ENCODE measurements at places on chromosomes 5 and 9. TPM values are rescaled to one million over a fixed set of nuclear protein-coding genes. Genes with fewer than 3 reads are reported as not detected.
A peak's percentile ranks its signal among the peaks of the same experiment; 100 is the strongest.

GRCh38 chr9:101409079-101409477, 10.4 kb downstream of the ZNF189 start:
- H3K27ac ChIP-seq, result no peak overlapping the region
- H3K36me3 ChIP-seq, result peaks cover 82% of the 10 kb centered on the region
- H3K27me3 ChIP-seq, result no peaks in the 10 kb centered on the region
- no peaks in the 10 kb centered on the region for H3K4me1 ChIP-seq
- no peak overlapping the region for H3K4me3 ChIP-seq
- DNase-seq, result no peak

HNRNPK gene
- total RNA-seq, result 790 TPM

SHISAL2B gene
- 5.0 TPM for total RNA-seq

- H3K27ac ChIP-seq, result no peak overlapping the region
- H3K27me3 ChIP-seq, result no peaks in the 10 kb centered on the region
- H3K4me1 ChIP-seq, result no peaks in the 10 kb centered on the region
- no peak overlapping the region for H3K4me3 ChIP-seq
- H3K36me3 ChIP-seq, result no peaks in the 10 kb centered on the region
These were observed 131.1 kb upstream of the ZNF462 start for GRCh38 chr9:106731910-106732309.

DNA sequence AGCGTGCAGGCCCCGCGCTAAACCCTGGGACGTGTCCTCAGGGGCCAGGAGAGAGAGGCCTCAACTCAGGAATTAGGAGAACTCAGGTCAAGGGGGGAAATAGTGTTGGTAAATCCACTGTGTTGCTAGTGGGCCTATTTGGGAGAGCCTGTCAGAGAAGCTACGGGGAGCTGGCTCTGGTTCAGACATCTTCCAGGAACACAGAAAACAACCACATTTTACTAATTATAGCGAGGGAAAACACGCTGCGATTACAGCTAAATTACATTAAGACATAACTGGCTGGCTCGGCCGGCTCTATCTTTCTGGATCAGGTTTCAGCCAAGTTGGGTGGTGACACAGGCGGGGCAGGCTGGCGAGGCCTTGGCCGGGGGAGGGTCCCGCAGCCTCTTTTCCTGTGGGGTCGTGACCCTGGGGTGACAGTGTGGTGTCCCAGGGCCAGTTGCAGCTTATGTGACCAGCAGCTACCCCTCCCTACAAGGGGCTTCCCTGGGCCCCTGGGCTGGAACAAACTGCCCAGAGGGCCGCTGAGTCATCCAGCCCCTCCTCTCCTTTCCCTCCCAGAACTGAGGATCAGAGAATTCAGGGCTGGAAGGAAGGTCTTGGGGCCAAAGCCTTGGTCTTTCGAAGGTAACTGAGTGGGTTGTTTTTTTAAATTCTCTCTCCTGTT, 75.1 kb downstream of the FGF18 start:
- H3K36me3 ChIP-seq, result no peaks in the 10 kb centered on the region
- H3K27me3 ChIP-seq, result no peaks in the 10 kb centered on the region
- H3K27ac ChIP-seq, result no peak overlapping the region

DNA sequence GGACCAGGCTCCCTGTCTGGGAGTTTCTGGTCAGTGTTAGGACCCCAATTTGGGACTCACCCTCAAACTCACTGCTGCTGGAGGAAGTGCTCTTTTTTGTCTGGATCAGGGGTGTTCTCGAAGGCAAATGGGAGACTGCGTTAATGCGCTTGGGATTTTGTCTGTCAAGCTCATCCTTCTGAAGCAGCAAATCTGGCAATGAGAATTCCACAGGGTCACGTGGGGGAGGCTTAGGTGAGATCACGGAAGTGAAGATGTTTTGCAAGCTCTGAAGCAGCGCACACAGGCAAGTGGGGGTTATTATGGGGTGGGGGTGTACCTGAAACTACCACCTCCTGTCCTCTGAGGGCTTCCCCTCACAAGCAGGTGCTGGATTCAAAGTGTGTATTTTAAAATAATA, 10.5 kb upstream of the TEX53 start:
- H3K27me3 ChIP-seq, result no peaks in the 10 kb centered on the region
- DNase-seq, result no peak
- no peak overlapping the region for H3K4me3 ChIP-seq
- no peaks in the 10 kb centered on the region for H3K36me3 ChIP-seq
- H3K27ac ChIP-seq, result no peak overlapping the region
- H3K4me1 ChIP-seq, result no peaks in the 10 kb centered on the region

DNA sequence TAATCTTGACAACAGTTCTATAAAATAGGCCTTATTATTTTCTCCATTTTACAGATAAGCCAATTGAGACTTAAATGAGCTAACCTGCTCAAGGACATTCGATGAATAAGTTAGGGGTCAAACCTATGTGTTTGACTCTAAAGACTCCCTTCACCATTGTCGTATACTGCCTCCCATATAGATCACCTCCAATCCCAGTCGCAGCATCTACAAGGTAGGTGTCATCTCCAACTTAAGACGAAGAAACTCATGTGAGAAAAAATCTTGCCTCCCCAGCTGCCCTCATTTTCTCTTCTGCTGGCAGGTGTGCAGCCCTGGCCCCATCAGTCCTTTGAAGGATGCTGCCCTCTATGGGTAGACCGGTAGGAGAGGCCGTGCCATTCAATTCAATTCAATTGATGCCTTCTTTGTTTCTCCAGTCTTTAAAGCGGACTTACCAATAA, 75.2 kb upstream of the SMARCA2 start:
- H3K27ac ChIP-seq, result no peak overlapping the region
- H3K4me1 ChIP-seq, result no peaks in the 10 kb centered on the region
- H3K36me3 ChIP-seq, result no peaks in the 10 kb centered on the region
- no peaks in the 10 kb centered on the region for H3K27me3 ChIP-seq
- peak; percentile 60 for DNase-seq

- peak; percentile 13 for DNase-seq
- no peak overlapping the region for H3K4me3 ChIP-seq
- no peaks in the 10 kb centered on the region for H3K27me3 ChIP-seq
- H3K36me3 ChIP-seq, result no peaks in the 10 kb centered on the region
- H3K4me1 ChIP-seq, result peaks cover 5% of the 10 kb centered on the region
These were observed 45.8 kb downstream of the WHRN start for GRCh38 chr9:114459464-114459863.

GPR150 gene
- total RNA-seq, result not detected

- no peaks in the 10 kb centered on the region for H3K4me1 ChIP-seq
- no peak overlapping the region for H3K27ac ChIP-seq
- peak overlapping the region; percentile 72 for H3K4me3 ChIP-seq
- H3K27me3 ChIP-seq, result no peaks in the 10 kb centered on the region
- no peaks in the 10 kb centered on the region for H3K36me3 ChIP-seq
These were observed 1.2 kb downstream of the CORO2A start for GRCh38 chr9:98191181-98191608.

DNA sequence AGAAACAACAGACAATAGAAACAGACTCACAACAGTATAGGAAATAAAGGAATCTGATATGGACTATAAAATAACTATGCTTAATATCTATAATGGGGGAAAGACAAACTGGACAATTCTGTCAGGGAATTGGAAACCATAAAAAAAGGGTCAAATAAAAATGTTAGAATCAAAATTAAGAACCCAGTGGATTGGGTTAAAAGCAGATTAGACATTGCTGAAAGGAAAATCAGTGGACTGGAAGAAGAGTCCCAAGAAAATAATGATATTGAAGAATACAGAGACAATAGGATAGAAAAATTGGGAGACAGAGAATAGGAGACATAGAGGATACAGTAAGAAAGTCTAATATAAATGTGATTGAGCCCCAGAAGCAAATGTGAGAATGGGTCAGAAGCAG, 199.2 kb downstream of the PBX3 start:
- H3K27me3 ChIP-seq, result no peaks in the 10 kb centered on the region
- no peak for DNase-seq
- H3K27ac ChIP-seq, result no peak overlapping the region

DNA sequence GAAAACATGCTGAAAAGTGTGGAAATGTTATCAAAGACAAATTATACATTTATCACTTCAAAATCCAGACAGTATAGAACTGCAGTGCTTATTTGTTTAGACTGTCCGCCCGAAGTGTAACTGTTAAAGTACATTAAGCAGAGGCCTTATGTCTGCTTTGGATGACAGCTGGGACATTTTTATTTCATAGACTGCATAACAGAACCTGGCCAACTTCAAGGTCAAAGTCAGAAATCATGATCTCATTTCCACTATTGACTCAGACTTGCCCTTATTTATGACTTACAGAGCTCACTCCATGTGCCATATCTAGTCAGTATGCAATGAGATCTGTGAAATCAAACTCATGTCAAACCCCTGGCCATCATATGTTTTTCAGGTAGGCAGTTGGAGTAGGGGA, 87.7 kb downstream of the RAB3C start:
- H3K4me1 ChIP-seq, result no peaks in the 10 kb centered on the region
- H3K4me3 ChIP-seq, result no peak overlapping the region
- H3K36me3 ChIP-seq, result no peaks in the 10 kb centered on the region
- H3K27me3 ChIP-seq, result no peaks in the 10 kb centered on the region
- DNase-seq, result no peak
- H3K27ac ChIP-seq, result no peak overlapping the region

PCDHB12 gene
- total RNA-seq, result 2.3 TPM

- no peaks in the 10 kb centered on the region for H3K27me3 ChIP-seq
- no peak overlapping the region for H3K4me3 ChIP-seq
- H3K4me1 ChIP-seq, result peaks cover 3% of the 10 kb centered on the region
- H3K36me3 ChIP-seq, result no peaks in the 10 kb centered on the region
These were observed 321.1 kb downstream of the ARRDC3 start for GRCh38 chr5:91061946-91062562.

GRCh38 chr5:72020161-72020983, 86.9 kb upstream of the MAP1B start:
- H3K27ac ChIP-seq, result no peak overlapping the region
- no peak overlapping the region for H3K4me3 ChIP-seq
- H3K27me3 ChIP-seq, result no peaks in the 10 kb centered on the region
- H3K36me3 ChIP-seq, result no peaks in the 10 kb centered on the region

GRCh38 chr9:33155393-33155792, 11.7 kb downstream of the B4GALT1 start:
- peaks cover 3% of the 10 kb centered on the region for H3K4me1 ChIP-seq
- DNase-seq, result no peak
- H3K4me3 ChIP-seq, result no peak overlapping the region
- no peak overlapping the region for H3K27ac ChIP-seq

EMB gene
- total RNA-seq, result 38.1 TPM

- H3K36me3 ChIP-seq, result peaks cover 5% of the 10 kb centered on the region
- no peak overlapping the region for H3K27ac ChIP-seq
- H3K27me3 ChIP-seq, result no peaks in the 10 kb centered on the region
- no peak overlapping the region for H3K4me3 ChIP-seq
- no peaks in the 10 kb centered on the region for H3K4me1 ChIP-seq
These were observed 638.2 kb upstream of the SEMA6A start for GRCh38 chr5:117212866-117213265.

DNA sequence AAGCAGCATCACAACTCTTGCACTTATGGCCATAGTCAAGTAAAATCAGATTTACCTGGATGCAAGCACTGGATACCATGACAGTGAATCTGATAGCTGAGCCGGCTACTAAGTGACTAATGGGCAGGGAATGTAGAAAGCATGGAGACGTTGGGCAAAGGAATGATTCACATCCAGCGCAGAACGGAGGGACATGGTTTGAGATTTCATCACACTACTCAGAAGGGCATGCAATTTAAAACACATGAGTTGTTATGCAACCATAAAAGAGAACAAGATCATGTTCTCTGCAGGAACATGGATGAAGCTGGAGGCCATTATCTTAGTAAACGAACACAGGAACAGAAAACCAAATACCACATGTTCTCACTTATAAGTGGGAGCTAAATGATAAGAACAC, 169.1 kb upstream of the PIK3R1 start:
- no peak overlapping the region for H3K27ac ChIP-seq
- H3K36me3 ChIP-seq, result peaks cover 26% of the 10 kb centered on the region
- no peaks in the 10 kb centered on the region for H3K4me1 ChIP-seq

GRCh38 chr5:79795764-79796398, 106.2 kb downstream of the CMYA5 start:
- H3K27ac ChIP-seq, result no peak overlapping the region
- DNase-seq, result no peak
- no peaks in the 10 kb centered on the region for H3K36me3 ChIP-seq
- no peak overlapping the region for H3K4me3 ChIP-seq
- H3K4me1 ChIP-seq, result no peaks in the 10 kb centered on the region
- no peaks in the 10 kb centered on the region for H3K27me3 ChIP-seq

DNA sequence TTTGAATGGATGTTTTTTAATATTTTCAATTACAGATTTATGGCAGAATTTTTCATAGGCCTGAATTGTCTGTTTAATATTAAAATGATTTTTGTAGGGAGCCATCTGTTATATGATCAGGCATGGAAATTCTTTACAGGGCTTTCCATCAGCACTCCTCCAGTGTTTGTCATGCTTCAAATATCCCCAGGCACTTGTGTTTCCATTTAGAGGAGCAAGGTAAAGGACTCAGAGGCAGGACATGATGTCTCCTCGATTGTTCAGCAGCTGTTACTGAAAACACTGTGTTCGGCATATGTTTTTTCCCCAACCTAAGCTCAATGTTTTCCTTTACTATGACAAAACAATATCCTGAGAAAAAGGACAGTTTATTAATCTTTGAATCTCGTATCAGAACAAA, 172.3 kb upstream of the RFX3 start:
- H3K4me1 ChIP-seq, result peaks cover 4% of the 10 kb centered on the region
- H3K27ac ChIP-seq, result no peak overlapping the region
- no peak overlapping the region for H3K4me3 ChIP-seq
- H3K36me3 ChIP-seq, result no peaks in the 10 kb centered on the region
- no peak for DNase-seq
- no peaks in the 10 kb centered on the region for H3K27me3 ChIP-seq

DNA sequence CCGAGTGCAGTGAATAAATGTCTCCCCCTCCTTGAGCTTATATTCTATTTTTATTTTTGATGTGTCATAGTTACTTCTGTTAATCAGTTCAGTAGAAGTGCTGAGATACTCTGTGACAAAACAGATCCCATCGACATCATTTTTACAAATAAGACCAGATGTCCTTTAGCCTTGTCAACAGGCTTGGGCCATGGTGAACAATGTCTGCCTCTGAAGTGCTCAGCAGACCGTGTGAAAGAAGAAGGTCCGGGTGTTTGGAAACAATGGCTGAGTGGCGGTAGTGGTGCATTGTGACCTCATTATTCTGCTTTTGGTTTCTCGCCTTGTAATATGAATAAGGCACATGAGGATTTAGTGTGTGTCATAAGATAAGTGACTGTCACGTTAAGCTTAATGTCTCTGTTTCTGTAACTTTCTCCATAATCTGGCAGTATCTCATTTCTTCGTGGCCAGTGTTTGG, 71.2 kb downstream of the SYK start:
- no peak overlapping the region for H3K4me3 ChIP-seq
- H3K4me1 ChIP-seq, result no peaks in the 10 kb centered on the region
- H3K27me3 ChIP-seq, result no peaks in the 10 kb centered on the region
- no peak for DNase-seq
- H3K36me3 ChIP-seq, result no peaks in the 10 kb centered on the region

GRCh38 chr9:124440786-124441185, 9.5 kb upstream of the ADGRD2 start:
- no peaks in the 10 kb centered on the region for H3K27me3 ChIP-seq
- no peak for DNase-seq
- H3K4me3 ChIP-seq, result no peak overlapping the region
- no peak overlapping the region for H3K27ac ChIP-seq
- H3K36me3 ChIP-seq, result no peaks in the 10 kb centered on the region

All from H9 (cell line).